ENCODE measurements at places on chromosomes 11 and 22.

DNA sequence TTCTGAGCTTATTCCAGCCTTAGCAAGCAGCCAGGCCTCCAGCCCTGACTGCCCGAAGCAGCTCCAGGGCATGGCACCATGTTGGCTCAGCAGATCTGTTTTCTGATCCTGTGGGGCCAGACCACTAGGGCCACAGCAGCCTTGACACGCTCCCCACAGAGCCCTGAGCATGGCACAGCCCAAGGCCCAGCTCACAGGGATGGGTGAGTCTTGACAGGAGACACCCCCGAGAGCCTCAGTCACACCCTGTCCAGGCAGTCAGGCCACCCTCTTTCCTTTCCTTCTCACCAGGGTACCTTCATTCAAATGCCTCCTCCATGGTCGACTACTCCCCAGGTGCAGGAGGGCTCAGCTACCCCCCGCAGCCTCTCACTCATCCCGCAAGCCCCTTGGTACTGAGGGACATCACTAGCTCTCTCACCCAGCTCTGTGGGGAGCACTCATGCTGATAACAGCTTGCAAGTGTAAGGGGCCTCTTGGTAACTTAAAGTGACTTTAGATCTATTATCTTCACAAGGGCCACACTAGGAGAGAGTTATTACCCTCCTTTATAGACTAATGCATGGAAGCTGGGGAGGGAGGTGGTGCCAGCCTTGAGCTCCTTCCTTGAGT lies 3.9 kb upstream of the CDC42BPG start:
- DNase-seq: no peak

GRCh38 chr22:43823911-43824665 lies 12.0 kb upstream of the EFCAB6 start:
- DNase-seq: peak; percentile 31

DNA sequence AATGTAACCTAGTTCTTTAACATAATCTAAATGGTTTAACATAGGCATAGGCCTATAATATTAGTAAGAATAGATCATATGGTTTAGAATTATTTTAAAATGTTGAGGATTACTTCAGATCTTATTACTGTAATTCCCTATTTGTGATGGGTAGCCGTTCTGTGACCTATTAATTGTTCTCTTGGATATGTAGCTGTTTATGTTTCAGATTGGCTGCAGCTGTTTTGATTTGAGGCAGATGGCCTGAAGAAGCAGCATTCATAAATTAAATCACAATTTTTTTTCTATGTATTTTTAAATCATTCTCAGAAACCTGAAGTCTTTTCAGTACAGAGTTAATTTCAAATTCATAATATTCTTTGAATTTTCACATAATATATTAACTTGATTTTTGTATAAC lies 104.5 kb downstream of the PDE3B start:
- DNase-seq: no peak

- no peak for DNase-seq
Measured at GRCh38 chr11:93784935-93785360, 866 bp downstream of the MED17 start.

GRCh38 chr11:13761716-13762115 lies 93.2 kb downstream of the FAR1 start:
- no peak for DNase-seq

DNA sequence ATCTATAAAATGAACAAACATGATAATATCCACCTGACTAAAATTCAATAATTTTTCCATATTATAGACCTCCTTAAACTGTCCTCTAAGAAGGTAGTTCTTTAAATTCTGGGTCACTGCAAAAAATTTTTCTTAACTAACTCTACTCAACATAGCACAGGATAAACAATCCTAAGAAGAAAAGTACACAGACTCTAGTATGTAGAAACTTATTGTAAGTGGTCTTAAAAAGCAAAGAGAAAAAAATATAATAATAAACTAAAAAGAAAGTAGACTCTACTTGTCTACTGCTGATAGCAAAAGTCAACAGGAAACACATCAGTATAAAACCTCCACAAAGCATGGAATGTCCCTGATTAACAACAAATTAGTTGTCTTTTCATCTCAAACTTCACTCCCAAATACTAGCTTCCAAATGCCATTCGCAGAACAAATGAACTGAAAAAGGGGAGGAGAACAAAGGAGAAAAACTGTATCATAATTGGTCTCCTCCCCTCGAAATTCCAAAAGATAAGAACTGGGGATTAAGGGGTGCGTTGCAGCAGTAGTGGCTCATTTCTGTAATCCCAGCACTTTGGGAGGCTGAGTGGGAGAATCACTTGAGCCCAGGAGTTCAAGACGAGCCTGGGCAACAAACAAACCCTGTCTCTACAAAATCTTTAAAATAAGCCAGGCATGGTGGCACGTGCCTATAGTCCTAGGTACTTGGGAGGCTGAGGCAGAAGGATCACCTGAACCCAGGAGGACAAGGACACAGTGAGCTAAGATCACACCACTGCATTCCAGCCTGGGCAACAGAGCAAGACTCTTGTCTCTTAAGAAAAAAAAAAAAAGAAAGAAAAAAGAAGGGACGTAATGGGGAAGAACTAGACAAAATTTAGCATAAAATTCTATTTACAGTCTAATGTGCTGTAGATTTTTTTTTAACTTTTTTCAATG lies 6.5 kb downstream of the FCHSD2 start:
- DNase-seq: no peak

GRCh38 chr11:26037716-26038115 lies 294.2 kb upstream of the ANO3 start:
- no peak for DNase-seq

DNA sequence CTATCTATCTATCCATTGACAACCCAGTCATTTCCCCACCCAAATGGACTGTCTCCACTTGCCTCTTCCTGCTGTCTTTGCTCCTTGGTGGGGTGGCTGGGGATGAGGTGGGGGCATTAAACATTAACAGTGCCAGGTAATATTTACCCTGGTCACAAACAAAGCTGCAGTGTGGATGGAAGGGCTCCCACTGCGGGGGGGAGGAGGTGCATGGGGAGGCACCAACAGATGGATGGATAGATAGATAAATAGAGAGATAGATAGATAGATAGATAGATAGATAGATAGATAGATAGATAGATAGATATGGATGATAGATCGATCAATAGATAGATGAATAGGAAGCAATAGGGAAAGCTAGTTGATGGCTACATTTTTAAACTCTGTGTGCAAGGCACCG lies 2.3 kb upstream of the FXYD2 start:
- no peak for DNase-seq

- DNase-seq: no peak
Measured at GRCh38 chr11:128196235-128196634, 391.1 kb downstream of the ETS1 start.

- DNase-seq: no peak
Measured at GRCh38 chr11:75574698-75575602, 12.9 kb downstream of the SERPINH1 start.

GRCh38 chr11:43282607-43283440 lies 29.0 kb upstream of the API5 start:
- DNase-seq: peak; percentile 29

DNA sequence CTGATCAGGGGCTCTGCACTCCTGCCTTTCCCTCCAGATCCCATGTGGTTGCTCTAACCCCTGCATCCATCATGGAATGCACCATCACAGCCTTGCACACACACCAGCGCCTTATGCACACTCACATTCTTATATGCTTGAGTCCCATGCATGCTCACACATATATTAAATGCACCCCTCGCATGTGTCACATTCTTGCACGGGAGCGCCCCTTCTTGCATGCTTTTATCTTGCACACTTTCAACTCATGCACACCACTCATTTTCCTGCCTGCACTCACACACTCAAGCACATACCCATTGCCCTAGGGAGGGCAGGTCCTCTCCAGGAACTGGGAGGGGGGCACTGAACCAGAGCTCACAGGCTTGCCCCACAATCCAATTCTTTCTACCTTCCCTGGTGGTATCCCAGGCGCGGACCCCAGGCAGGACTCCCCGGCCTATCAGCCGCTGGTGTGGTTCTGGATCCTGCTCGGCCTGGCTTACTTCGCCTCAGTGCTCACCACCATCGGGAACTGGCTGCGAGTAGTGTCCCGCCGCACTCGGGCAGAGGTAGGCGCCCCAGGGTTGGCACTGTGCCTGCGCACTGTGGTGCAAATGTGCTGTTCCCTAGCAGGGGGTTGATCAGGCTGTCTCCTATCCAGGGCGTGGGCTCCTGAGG lies 2.3 kb upstream of the CATSPERZ start:
- DNase-seq: peak; percentile 37

- DNase-seq: no peak
Measured at GRCh38 chr11:103683576-103683975, 352.9 kb upstream of the DDI1 start.

- DNase-seq: no peak
Measured at GRCh38 chr11:78684377-78684776, 109.7 kb upstream of the NARS2 start.
